ENCODE measurements at places on chromosomes 5 and 9.

DNA sequence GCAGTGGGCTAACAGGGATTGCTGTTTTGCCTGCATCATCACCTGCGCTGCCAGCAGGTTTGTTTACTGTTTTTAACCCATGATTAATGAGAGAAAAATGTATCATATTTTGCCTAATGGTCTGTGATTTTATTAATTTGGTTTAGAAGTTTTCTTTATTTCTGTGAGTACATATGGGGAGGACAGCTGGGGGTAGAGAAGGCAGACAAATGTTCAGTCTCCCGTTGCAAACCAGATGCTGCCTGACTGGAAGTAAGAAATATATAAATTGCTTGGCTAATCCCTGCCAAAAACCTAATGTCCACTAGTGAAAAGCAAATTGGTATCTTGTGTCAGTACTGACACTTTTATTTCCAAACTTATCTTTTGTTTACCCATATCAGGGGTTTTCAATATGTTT lies 1766.1 kb upstream of the C9orf72 start:
- DNase-seq: no peak

GRCh38 chr9:98980291-98980690 lies 36.6 kb downstream of the COL15A1 start:
- DNase-seq: no peak

DNA sequence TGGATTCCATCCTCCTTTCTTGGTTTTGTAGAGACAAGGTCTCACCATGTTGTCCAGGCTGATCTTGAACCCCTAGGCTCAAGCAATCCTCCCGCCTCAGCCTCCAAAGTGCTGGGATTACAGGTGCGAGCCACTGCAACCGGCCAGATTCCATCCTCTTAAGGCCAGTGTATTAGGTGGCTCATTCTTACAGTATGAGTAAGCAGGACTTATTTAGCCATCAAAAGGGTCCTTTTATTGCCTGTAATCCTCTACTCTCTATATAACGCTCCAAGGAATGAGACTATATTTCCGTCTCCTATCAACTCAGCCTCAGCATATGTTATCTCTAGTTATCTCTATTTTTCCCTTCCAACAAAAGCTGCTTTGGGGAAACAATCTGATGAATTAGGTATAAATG lies 3.0 kb upstream of the ERBIN start:
- no peak for DNase-seq

GRCh38 chr5:146653560-146653959 lies 137.6 kb upstream of the GPR151 start:
- no peak for DNase-seq

DNA sequence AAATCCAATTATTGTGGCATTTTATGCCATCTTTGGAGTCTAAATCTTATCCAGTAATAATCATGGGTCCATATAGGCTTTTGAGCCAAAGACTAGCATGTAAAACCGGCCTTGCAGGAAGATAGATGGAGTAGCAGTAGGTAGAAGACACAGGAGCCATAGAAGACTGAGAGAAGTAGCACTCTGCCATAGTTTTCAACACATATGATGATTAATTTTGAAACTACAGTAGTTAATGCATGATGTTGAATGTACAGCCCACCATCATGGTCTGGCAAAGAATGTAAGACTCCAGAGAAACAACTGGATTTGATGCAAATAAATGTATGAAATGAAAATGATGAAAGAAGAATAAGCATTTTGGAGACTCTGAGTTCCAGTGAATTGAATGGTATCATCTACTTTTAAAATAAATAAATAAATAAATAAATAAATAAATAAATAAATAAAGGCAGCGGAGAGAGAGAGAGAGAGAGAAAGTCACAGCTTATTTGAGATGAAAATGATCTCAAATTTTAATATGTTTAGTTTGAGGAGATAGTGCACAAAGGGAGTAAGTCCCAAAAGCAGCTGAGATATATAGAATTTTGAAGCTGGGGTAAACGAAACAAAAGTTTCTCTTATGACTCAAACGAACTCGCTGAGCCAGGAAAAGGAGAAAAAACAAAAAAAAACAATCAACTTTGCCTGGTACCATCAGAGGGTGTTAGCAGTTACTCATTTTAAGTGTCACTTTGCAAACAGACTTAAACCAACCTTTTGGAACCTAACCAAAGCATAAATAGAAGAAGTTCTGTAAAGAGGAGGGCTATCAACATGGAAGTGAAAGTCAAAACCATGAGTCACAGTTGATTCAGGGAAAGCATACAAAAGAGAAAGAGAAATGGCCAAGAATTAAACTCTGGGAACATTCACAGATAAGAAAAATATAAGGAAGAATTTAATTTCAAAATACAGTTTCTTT lies 388.7 kb downstream of the CETN3 start:
- no peak for DNase-seq

GRCh38 chr9:12230708-12231107 lies 462.5 kb upstream of the TYRP1 start:
- no peak for DNase-seq

DNA sequence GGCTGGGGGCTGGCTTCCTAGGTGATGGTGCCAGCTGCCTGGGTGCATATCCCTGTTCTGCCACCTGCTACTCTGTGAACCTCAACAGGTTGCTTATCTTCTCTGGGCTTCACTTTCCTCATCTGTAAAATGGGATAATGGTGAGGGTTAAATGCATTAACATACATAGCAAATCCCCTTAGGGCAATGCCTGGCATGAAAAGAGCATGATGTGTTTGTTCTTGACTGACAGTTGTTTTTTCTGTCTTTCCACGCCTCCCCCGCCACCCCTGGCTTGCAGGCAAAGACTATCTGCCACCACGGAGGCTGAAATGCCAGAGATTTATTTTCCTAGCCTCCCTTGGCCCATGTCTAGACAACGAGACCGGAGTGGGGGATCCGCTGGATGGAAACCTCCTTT lies 280.5 kb downstream of the NSG2 start:
- no peak for DNase-seq

DNA sequence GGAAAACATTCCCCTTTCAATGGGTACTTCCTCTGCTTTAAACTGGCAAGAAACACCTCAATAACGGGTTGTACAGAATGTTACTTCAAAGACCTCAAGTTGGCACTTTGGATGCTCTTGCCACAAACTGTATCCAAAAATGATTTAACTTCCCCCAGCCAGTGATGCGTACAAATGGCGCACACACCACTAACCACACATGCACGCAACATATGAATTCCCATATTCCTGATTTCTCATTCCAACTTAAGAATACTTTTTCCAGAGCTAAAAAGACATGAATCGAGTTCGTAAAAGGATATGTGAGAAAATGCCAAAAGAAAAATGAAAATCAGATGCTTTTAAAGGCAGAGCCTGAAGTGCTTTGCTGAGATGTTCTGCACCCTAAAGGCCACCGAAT lies 388.0 kb upstream of the PIK3R1 start:
- no peak for DNase-seq

GRCh38 chr5:168447808-168448207 lies 38.5 kb upstream of the RARS1 start:
- no peak for DNase-seq

GRCh38 chr9:136951541-136952320 lies at the start of gene LCN12:
TSS of gene LCN12 (plus strand) at chr9:136952273. CDS start at chr9:136952328, 55 bp downstream.
- no peak for DNase-seq

DNA sequence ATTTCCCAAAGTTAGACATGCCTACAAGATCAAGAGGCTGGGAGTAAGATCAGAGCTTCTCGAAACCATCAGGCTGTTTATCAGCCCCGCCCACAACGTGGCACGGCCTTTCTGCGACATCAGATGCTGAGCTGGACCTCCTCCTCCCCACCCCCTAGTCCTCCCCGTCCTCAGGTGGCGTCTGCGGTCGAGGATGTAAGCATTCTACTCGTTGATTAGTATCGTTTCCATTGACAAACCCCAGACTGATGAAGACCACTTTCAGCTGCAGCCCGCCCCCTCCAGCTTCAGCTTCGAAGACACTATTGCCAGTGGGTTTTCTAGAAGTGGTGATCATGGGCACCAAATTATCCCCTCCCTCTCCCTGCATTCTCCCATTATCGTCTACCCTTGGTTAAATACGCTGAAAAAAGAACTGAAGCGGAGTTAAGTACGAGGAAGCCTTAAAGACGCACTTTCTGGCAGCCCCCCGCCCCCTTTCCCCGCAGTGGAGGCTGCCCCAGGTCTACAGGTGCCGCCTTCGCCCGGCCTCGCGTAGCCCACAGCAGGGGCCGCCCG lies 1.1 kb downstream of the PPIC start:
- no peak for DNase-seq

- DNase-seq: no peak
Observed at GRCh38 chr5:162842727-162843126, 594.7 kb upstream of the CCNG1 start.

GRCh38 chr5:102561894-102562760 lies 63.3 kb upstream of the SLCO6A1 start:
- DNase-seq: no peak

GRCh38 chr9:29691145-29691544 lies 2117.9 kb upstream of the C9orf72 start:
- DNase-seq: no peak

DNA sequence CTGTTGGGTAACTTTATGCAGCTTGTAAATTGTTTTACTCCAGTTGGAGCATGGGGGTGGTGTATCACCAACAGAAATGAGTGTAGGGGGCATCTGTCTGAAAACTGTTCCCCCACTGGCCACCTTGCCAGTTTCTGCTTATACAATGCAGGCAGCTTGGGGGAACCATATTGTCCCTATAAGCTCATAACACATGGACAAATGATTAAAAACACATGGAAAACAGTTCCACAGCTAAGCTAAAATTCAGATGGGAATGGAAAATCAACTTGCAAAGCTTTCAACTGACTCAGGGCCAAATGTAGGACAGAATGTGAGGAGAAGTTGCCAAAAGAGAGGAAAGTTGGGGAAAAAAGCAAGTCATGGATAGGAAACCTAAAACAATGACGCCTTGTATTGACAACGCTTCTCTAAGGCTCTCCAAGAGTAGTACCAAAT lies 7.9 kb upstream of the CER1 start:
- DNase-seq: no peak

GRCh38 chr5:180589771-180590542 lies 1.3 kb downstream of the SCGB3A1 start:
- no peak for DNase-seq

GRCh38 chr5:157327771-157328170 lies 61.8 kb downstream of the CYFIP2 start:
- no peak for DNase-seq

DNA sequence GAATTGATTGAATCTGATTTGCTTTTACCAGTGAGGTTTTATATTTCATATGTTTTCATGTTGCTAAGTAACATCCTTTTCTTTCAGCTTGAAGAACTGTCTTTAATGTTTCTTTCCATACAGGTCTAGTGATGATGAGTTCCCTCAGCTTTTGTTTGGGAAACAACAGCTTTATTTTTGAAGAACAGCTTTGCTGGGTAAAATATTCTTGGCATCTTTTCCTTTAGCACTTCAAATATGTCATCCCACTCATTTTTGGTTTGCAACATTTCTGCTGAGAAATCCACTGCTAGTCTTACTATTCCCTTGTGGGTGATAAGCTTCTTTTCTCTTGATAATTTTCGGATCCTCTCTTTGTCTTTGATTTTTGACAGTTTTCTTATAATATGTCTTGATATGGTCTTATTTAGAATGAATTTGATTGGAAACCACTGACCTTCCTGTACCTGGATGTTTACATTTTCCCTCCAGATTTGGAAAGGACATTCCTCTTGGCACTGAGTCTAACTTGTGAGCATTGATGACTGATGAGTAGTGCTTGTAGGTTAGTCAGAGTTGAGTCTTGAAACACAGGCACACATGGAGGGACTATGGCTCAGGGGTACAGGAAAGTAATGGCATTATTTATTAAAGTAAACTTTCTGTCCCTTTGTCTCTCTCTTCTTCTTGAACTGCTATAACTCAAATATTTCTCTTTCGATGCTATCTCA lies 220.3 kb downstream of the SPATA31D1 start:
- DNase-seq: no peak

DNA sequence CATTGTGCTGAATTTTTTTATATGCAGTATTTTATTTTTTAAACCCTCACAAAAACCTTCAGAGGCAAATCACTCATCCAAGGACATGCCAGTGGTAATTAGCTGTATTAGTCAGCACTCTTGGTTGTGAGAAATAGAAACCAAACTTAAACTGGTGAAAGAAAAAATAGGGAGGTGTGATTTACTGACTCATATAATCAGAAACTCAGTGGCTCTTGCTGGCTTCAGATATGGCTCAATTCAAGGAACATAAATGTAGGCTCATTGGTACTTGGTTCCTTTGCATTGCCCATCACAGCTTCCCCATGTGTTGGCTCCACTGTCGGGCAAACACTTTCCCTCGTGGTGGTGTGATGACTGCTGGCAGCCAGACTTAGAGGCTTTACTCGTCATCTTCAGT lies 497.2 kb downstream of the MAT2B start:
- DNase-seq: no peak

- DNase-seq: no peak
Observed at GRCh38 chr5:174503461-174504265, 220.7 kb upstream of the MSX2 start.

DNA sequence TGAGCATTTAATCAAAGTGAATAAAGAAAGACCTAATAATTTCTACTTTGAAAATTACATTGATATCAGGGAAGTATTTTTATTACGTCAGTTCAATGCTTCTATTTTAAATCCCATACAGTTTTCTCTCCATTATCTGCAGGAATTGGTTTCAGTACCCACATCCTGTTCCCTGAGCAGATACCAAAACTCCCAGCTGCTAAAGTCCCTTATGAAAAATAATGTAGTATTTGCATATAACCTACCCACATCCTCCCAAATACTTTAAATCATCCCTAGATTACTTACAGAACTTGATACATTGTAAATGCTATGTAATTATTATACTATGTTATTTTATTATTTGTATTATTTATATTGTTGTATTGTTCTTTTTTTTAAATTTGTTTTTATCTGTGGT lies 125.4 kb upstream of the MINAR2 start:
- DNase-seq: no peak

GRCh38 chr5:175658299-175659145 lies 651 bp downstream of the HRH2 start:
- no peak for DNase-seq

GRCh38 chr5:93967923-93968322 lies 226.5 kb upstream of the POU5F2 start:
- DNase-seq: no peak

DNA sequence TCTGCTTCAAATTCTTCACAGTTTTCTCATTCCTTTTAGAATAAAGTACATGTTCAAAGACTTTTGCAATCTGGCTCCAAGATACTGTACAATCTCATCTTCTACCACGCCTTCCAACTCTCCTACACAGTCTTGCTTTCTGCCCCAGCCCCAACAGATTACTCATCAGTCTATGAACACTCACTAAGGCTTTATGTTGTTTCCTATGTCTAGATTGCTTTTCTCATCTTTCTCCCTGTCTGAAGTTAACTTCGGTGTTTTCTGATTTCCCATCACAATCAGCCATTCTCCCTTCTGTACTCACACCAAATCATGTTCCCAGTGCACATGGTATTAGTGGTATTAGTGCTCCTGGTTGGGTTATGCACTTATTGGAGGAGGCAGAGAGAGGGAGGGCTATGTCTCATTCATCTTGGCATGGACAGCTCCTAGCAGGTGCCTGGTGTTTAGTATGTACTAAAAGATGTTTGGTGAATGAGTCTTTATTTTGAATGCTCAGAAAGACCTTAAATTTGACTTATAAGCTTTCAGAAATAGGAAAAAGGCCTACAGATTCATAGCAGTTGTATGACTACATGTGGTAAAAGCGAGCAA lies 44.0 kb upstream of the ZNF608 start:
- no peak for DNase-seq
